ENCODE measurements at places on chromosomes 6 and 20.

- DNase-seq = peak; percentile 62
Observed at GRCh38 chr6:105510746-105511145, 107.9 kb upstream of the PREP start.

- no peak for DNase-seq
Observed at GRCh38 chr6:145067430-145067829, 667.9 kb downstream of the EPM2A start.

GRCh38 chr20:11205769-11206362, 532.1 kb upstream of the JAG1 start:
- no peak for DNase-seq

DNA sequence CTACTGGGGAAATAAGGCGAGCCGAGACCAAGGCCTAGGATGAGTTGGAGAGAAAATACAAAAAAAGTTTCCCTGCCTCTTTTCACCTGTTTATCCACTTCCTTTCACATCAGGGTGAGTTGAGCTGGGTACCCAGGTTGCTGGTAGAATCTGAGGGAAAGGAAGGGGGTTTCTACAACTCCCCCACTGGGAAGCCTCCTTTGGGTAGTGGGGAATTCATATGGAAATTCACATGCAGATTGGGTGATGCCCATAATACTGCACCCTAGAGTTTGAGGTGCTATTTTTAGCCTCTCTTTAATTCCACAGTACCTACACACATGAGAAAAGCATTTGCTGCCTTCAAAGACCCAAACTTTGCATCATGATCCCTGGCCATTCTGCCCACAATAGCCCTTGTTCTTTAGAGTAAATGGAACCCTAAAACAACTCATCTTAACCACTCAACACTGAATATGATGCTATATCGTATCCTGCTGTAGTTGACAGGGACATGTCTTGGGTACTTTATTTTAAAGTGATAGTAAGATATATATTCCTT, 2.7 kb downstream of the OSTM1 start:
- no peak for DNase-seq

DNA sequence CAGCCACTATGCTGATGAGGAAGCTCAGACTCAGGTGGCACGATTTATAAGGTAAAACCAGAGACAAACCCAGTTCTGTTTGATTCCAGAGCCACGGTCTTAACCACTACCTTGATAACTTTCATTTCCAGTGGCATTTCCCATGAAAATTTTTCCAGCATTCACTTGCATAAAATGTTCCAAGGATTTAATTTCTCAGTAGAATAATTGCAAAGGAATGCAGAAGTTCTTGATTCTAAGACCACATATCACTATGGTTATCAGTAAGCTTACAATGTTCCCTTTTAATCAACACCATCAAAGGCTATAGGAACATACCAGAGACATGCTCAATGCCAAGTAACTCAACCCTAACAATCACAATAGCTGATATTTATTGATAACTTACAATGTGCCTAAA, 306.0 kb upstream of the HS3ST5 start:
- DNase-seq = no peak
